Stimulated activated CD4-positive, alpha-beta T cell treated with anti-CD3 and anti-CD28 coated beads, Interleukin-4, amount 100 ng/mL, for 24 hours (primary cell): ENCODE measurements at places on chromosomes 7 and 10.

DNA sequence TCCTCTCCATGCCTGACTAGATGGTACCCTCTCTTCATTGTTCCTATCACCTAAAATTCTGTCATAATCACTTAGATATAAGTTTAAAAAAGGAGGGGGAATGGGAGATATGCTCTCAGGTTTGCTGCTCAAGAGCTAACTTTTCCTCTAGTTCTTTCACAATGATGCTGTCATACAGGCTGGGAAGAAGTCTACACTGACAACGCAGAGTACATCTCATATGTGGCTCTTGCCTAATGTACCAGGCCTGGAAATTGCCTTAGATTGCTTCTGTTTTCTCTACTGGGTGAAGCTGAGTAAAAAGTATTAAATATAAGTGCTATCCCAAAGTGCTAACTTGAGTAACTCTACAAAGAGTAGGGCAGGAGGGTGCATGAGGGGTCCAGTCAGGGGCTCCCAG is 43.8 kb upstream of the BET1 start:
- no peak for DNase-seq

DNA sequence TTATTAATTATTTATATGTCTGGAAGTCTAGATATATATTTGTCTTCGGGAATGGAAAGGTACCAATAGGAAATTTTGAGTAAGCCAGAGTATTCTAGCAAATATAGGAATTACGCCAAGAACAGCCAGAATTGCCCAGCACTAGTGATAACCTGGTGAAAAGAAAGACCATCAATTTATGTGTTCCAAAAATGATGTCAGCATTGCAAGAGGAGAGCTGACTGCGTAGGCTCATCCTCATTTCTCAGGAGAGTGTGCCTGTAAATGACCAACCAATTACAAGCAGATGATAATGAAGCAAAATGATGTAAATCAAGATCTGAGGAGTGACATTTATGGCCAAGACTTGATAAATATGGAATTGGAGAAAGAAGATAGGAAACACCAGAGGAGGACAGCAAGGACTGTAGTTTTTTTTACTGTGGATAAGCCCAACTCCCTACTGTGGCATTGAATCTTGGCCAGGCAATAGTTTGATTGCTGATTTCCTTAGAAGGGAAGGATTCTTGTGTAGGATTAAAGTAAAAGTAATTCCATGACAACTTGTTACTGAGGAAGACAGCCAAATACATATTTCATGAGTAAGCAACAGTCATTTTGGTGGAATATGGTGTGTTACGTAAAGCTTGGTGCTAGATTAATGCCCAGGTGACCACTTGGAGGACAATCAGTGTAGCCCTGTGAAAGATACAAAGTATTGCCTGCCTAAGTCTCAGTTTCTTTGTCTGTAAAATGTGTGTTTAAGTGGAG is 590.8 kb downstream of the AUTS2 start:
- DNase-seq: no peak

GRCh38 chr7:42250411-42250810 is 13.4 kb upstream of the GLI3 start:
- DNase-seq: no peak

GRCh38 chr7:147803606-147804005 is 787.0 kb upstream of the C7orf33 start:
- no peak for DNase-seq

DNA sequence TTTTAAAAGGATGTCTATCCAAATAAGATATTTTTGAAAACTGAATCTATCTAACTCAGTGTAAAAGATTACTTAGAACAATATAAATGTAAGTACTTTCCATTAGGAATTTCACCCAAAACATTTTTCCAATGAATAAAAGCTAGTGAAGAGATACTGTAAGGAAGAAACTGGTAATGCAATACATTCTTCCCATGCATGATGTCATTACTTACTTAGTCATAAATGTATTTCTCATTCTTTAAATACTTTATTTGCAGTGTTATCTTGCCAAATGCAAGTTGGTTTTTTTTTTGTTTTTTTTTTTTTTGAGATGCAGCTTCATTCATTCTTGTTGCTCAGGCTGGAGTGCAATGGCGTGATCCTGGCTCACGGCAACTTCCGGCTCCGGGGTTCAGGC is 265.6 kb downstream of the PHF14 start:
- DNase-seq: no peak

- no peak for DNase-seq
These were observed 85.8 kb upstream of the JAZF1 start for GRCh38 chr7:28266402-28266801.

GRCh38 chr7:32501522-32501921 is 6.2 kb downstream of the AVL9 start:
- DNase-seq: no peak

DNA sequence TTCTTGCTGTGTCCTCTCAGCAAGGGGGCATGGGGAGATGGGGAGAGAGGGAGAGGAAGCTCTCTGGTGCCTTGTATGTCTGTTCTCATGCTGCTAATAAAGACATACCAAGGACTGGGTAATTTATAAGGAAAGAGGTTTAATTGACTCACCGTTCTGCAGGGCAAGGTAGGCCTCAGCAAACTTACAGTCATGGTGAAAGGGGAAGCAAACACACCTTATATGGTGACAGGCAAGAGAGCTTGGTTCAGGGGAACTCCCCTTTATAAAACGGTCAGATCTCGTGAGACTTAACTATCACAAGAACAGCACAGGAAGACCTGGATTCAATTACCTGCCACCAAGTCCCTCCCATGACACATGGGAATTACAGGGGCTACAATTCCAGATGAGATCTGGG is 464.7 kb upstream of the CELF2 start:
- no peak for DNase-seq

DNA sequence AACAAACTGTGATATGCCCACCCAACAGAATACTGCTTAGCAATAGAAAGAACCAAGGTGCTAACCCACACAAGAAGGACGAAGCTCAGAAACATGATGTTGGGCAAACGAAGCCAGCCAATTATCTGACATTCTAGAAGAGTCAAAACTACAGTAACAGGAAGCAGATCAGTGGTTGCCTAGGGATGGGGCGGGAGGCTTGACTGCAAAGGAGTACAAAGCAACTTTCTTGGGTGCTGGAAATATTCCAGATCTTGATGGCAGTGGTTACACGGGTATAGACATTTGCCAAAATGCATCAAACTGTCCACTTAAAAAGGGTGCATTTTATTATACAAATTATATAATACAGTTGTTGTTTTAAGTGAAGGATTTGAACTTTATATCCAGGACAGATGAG is 41.1 kb upstream of the RET start:
- DNase-seq: no peak

- no peak for DNase-seq
These were observed 5.2 kb upstream of the BTBD16 start for GRCh38 chr10:122265896-122266295.

DNA sequence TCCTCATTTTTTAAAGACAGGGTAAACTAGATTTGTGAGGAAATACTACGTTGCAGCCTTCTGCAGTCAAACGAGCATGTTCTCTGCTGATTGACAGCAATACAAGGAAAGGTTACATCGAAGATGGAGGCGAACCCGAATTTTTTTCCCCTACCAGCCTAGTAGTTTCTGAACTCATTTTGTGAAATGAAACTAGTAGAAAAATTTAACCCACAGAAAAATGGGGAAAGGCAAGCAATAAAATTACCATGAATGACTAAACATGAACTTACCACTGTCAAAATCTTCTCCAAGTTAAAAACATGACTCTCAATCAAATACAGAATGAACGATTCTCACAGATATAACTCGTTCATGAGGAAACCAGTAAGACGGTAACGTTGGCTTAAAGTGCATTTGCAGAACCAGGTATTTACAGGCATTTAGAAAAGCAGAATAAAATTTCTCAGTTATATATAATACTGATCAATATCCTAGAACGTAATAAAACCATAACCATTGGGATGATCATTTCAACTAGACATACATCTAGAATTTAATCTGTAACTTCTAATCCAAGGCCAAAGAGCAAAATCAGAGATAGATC is 73.9 kb downstream of the CELF2 start:
- DNase-seq: no peak

DNA sequence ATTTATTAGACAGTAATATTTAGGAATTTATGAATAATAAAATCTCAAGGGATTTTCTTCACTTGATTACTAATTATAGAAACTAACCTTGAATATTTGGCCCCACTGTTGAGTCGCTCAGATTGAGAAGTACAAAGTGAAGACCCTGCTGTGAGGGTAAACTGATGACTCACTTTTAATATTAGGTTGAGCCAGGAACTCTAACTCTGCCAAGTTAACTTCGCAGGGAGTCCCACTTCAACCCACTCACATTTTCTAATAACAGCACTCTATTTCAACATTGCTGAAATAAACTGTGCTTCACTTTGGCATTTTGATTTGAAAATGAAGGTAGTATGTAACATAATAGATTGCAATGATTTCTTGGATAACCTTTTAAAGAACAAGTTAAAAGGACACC is 200.7 kb downstream of the POLR1F start:
- DNase-seq: no peak

GRCh38 chr7:143382791-143383641 is 1.9 kb downstream of the ZYX start:
- no peak for DNase-seq

DNA sequence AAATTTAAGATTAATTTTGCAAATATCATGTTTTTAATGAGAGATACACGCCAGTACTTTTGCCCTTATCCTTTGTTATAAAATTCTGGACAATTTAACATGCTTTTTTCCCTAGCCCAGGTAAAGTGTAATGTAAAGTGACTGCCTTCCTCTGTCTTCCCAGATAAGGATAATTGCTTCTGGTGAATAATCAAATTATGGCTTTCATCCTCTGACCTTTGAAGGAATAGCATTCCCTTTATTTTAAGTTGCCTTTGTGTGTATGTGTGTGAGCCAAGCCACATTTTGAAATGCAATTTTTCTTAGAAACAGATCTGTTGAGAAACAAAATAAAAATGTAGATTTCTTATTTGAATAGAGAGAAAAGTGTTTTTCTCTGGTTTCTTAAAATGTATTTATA is 107.5 kb downstream of the ADAM22 start:
- DNase-seq: no peak

GRCh38 chr7:41774966-41775365 is 72.1 kb upstream of the INHBA start:
- DNase-seq: no peak

DNA sequence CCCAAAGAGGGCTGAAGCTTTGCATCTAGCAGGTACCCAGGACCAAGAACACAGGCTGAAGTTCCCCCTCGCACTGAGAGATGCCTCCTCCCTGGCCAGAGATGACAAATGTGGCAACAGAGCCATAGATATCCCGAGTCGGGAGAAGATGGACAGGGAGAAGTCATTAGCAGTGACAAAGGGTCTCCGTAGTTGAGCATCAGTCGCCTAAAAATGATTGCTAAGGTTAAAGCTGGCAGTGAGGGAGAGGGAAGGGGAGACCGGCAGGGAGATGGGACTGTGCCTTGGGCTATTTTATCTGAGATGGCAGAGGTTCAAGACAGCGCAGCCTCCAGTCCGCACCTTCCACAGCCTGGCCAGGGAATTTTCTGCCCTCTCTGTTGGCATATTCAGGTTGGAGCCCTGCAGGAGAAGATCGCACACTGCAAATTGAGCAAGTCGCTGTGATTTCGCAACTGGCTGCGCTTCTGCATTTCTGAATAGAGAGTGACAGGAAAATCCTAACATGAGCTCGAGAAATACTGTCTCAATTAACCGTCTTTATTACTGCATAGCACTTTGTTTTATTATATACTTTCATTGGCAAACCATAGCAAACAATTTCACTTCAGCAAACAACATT is 238.9 kb upstream of the GPR26 start:
- no peak for DNase-seq

- DNase-seq: no peak
These were observed 747.4 kb upstream of the VSTM2A start for GRCh38 chr7:53794816-53795215.

DNA sequence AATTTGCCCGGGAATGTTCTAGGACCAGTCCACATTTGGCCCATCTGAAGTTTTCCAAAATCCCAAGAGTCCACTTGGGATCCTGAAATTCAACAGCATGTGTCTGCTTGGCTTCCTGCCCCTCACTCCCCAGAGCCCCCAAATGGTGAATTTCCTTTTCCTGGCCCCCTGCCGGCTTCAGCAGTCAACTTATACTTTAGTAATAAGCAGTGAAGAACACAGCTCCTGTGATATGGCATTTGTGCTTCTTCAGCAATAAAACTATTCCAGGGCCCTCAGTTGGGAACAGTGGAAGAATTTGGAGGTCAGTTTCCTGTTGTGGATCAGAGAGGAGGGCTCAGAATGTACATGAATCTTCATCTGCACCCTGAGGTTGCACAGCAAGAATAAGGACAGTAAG is 51.1 kb downstream of the PRF1 start:
- DNase-seq: no peak

GRCh38 chr10:69057951-69058297 is 30.0 kb upstream of the SRGN start:
- no peak for DNase-seq

DNA sequence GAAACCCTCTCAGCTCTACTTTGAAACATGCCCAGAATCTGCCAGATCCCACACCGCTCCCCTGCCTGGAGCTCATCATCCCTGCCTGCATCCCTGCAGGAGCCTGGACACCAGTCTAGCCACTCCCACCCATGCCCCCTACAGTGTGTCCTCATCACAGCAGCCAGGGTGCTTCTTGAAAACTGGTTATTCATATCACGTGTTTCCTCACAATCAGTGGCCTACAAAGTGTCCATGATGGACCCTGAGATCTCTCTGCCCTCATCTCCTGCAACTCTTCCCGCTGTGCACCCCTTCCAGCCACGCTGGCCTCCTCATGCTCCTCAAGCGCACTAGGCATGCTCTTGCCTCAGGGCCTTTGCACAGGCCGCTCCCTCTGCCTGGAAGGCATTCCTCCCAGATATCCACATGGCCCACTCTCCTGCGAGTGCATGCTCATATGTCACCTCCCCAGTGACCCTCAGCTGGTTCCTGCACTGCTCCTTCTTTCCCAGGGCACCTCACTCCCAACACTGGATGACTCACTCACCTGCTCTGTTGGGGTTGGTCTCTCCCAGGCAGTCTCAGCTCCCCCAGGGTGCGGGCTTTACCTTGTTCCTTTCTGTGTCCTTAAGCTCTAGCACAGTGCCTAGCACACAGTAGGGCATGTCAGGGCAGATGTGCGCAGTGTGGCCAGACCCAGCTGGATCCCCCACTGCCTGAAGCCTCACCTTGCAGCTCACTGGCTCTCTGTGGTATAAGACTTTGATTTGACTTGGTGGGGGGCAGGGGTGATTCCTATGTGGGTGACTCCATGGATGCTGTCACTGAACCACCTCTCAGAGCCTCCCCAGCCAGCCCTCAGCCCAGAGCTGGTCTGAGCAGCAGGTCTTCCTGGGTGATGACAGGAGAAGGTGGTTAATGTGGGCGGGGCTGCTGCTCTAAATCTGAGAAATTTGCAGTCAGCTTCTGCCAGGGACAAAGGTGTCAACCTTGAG is 37.3 kb downstream of the CDH23 start:
- no peak for DNase-seq

GRCh38 chr10:11302181-11302580 is 284.5 kb downstream of the CELF2 start:
- no peak for DNase-seq

GRCh38 chr10:62384057-62384446 is 9.9 kb downstream of the ZNF365 start:
- peak; percentile 65 for DNase-seq

- no peak for DNase-seq
These were observed 192.0 kb downstream of the ADK start for GRCh38 chr10:74342991-74343390.

- no peak for DNase-seq
These were observed 54.7 kb downstream of the PWWP2B start for GRCh38 chr10:132451506-132452215.
